ENCODE measurements at places on chromosomes 7 and 10.

GRCh38 chr10:67818323-67818722, 19.7 kb downstream of the DNAJC12 start:
- DNase-seq: no peak

GRCh38 chr10:101716891-101717659, 22.1 kb upstream of the FBXW4 start:
- DNase-seq: no peak

DNA sequence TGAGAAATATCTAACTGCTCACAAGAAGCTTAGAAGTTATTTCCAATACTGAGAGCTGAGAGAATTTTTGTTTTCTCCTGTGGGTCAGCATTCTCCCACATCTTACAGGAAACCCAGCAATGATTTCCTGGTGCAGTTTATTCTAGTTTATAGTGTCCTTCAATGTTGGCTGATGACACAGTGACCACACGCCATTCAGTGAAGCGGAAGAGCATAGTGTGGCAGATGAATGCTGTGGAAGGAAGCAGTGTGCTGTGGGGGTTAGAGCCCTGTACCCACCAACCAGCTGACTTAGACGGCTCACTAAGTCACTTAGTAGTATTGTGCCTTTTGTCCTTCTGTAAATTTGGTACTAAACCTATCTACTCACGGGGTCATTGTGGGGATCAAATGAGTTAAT, 1.4 kb upstream of the TMEM26 start:
- no peak for DNase-seq

GRCh38 chr7:140229591-140230515, 53.1 kb upstream of the KDM7A start:
- DNase-seq: peak; percentile 63

- no peak for DNase-seq
Measured at GRCh38 chr10:47061776-47062175, 150.5 kb downstream of the PTPN20 start.

GRCh38 chr10:127318396-127318795, 122.0 kb upstream of the INSYN2A start:
- DNase-seq: no peak

DNA sequence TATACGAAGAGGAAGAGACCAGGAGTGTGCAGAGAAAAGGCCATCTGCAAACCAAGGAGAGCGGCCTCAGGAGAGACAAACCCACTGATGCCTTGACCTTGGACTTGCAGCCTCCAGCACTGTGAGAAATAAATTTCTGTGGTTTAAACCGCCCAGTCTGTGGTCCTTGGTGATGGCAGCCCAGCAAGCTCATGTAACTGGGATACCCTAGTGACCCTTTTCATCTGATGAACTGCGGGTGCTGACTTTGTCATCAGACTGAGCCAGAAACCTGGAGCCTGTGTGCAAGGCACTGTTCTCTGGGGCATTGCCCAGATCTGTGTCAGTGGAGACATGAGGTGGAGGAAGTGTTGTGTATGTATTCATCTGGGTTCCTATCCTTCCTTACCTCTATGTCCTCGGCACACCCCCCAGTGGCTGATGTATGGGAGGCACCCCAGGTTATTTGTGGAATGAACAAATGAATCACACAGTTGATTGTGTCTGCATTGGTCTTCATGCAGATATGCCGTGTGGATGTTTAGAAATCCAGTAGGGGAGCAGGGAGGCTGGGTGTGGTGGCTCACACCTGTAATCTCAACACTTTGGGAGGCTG, 64.5 kb upstream of the BTBD16 start:
- DNase-seq: no peak

- DNase-seq: no peak
Measured at GRCh38 chr10:24292304-24293293, 83.7 kb downstream of the KIAA1217 start.

DNA sequence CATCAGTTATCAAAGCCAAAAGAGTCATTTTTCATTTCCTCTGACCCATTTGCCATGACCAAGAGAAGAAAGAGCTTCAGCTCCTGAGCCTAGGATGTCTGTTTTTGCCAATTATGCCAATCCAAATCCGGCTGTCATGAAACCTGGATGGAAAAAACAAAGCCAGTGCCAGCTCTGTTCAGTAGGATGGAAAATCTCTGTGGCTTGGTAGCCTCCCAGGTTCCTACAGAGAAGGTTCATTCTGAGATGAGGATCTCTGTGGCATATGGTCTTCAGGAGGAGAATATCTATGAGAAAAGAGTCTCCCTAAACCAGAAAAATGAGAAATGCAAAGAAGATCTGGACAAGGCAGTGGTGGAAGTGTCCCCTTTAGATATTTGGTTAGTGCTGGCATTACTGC, 475.4 kb downstream of the CNTNAP2 start:
- no peak for DNase-seq

GRCh38 chr10:102673819-102674511, 29.7 kb downstream of the TRIM8 start:
- peak; percentile 64 for DNase-seq

GRCh38 chr10:79052291-79053080, 16.3 kb upstream of the ZMIZ1 start:
- DNase-seq: no peak

Data from effector CD8-positive, alpha-beta T cell (primary cell).